ENCODE measurements at places on chromosomes 5 and 9. TPM values are rescaled to one million over a fixed set of nuclear protein-coding genes. Genes with fewer than 3 reads are reported as not detected.

Gene HTR1A
- 1.8 TPM for total RNA-seq

Gene AMBP
- 0.99 TPM for total RNA-seq

Gene XRCC4
- 7.0 TPM for total RNA-seq

- DNase-seq = no peak
Observed at GRCh38 chr9:92055624-92056023, 59.6 kb downstream of the SPTLC1 start.

DNA sequence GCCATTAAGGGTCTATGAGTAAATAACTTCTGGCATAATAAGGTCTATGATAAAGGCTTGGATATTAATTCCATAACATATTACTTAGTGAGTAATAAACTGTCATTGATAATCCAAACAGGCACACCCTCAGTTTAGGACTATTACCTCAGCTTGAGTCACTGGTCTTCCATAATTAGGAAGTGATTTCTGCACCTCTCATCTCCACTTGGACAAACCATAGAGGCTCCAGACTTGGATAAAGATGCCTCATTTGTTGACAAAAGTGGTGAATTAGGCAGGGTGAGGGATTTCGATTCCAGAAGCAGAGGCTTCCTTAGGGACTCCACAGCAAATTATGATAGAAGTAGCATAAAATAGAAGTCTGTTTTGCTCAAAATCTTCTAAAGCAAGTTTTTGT lies 127.5 kb upstream of the MTAP start:
- no peak for DNase-seq

GRCh38 chr5:6788956-6789649 lies 75.9 kb downstream of the TENT4A start:
- DNase-seq = no peak

- DNase-seq = no peak
Observed at GRCh38 chr9:122116040-122116439, 22.9 kb upstream of the TTLL11 start.

All from ureter (tissue), 1 donor.